ENCODE measurements at places on chromosomes 5 and 9. TPM values are rescaled to one million over a fixed set of nuclear protein-coding genes. Genes with fewer than 3 reads are reported as not detected.

Gene MARVELD2
- total RNA-seq, result 31.8 TPM

Gene SNCAIP
- 0.26 TPM for total RNA-seq

Gene FCHSD1
- total RNA-seq, result 34.8 TPM

Gene GKAP1
- 7.9 TPM for total RNA-seq

Gene PIP5K1B
- total RNA-seq, result 9.1 TPM

Gene ECSCR
- total RNA-seq, result 0.62 TPM

Gene CDH9
- not detected for total RNA-seq

Gene SLC25A2
- total RNA-seq, result 0.50 TPM

Gene POU5F2
- 0.43 TPM for total RNA-seq

Gene CARD9
- total RNA-seq, result 0.38 TPM

Gene GDF9
- total RNA-seq, result 0.26 TPM

- H3K27ac ChIP-seq, result no peak overlapping the region
- no peak overlapping the region for H3K4me3 ChIP-seq
- DNase-seq, result no peak
- no peaks in the 10 kb centered on the region for H3K27me3 ChIP-seq
Measured at GRCh38 chr5:158177146-158177545, 318.2 kb upstream of the CLINT1 start.

- DNase-seq, result peak; percentile 60
- H3K27me3 ChIP-seq, result no peaks in the 10 kb centered on the region
- no peak overlapping the region for H3K27ac ChIP-seq
- no peaks in the 10 kb centered on the region for H3K36me3 ChIP-seq
Measured at GRCh38 chr5:126395198-126395597, 28.0 kb upstream of the GRAMD2B start.

GRCh38 chr9:130417602-130418001, 27.2 kb upstream of the ASS1 start:
- H3K36me3 ChIP-seq, result no peaks in the 10 kb centered on the region
- no peak overlapping the region for H3K27ac ChIP-seq
- H3K4me3 ChIP-seq, result no peak overlapping the region
- no peaks in the 10 kb centered on the region for H3K4me1 ChIP-seq

- peak within 1 kb of the TSS; percentile 90 for H3K4me3 ChIP-seq
- peak; percentile 90 for DNase-seq
- no peaks in the 10 kb centered on the region for H3K36me3 ChIP-seq
- H3K4me1 ChIP-seq, result peaks cover 3% of the 10 kb centered on the region
Measured at GRCh38 chr5:83471405-83472212, at the start of gene VCAN. Gene VCAN, plus strand, starts transcription at chr5:83471744. Its CDS starts 11,775 bp downstream, at chr5:83483519.

GRCh38 chr9:132571806-132572600, 10.4 kb upstream of the BARHL1 start:
- no peaks in the 10 kb centered on the region for H3K36me3 ChIP-seq
- no peak overlapping the region for H3K4me3 ChIP-seq

DNA sequence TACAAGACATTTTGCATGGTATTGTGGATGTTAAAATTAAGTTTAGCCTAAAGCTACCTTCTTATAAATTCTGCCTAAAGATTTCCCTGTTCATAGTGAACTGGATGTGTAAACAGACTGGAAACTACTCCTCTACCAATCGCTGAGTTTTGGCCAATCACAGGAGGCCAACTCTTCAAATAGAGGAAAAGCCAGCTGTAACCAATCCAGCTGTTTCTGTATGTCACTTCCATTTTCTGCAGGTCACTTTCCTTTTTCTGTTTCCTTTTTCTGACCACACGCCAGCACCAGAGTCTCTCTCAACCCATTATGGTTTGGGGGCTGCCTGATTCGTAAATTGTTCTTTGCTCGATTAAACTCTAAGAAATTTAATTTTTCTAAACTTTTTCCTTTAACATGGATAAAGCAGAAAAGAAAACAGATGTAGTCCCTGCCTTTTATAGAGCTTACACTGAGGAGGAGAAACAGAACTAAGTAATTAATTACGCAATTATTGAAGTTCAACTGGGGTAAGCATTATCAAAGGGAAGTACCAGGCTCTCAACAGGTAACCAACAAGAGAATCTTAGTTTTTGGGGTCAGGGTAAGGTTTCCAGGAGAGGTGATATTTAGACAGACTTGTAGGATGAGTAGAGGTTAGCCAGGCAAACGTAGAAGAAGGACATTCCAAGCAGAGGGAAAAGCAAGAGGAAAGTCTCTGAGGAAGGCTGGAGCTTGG, 27.7 kb downstream of the RANBP3L start:
- H3K4me3 ChIP-seq, result no peak overlapping the region
- no peak for DNase-seq
- no peaks in the 10 kb centered on the region for H3K36me3 ChIP-seq

DNA sequence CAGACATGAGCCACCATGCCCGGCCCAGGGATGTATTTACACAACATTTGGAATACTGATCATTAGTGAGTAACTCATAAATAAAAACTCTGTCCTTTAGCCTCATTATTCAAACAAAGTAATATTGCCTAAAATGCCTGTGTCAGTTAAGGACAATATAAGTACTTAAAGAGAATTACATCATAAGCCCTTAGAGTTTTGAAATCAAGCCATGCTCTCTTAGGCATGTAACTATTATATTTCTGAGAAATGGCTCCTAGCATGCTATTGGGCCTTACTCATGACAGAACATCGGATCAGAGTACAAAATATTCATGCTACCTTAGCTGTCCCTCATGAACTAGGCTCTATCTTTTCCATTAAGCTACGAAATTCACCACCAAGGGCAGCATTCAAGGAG, 309.3 kb downstream of the CHSY3 start:
- no peak overlapping the region for H3K4me3 ChIP-seq
- peaks cover 2% of the 10 kb centered on the region for H3K4me1 ChIP-seq
- no peaks in the 10 kb centered on the region for H3K27me3 ChIP-seq

- H3K4me1 ChIP-seq, result peaks cover 9% of the 10 kb centered on the region
- no peak overlapping the region for H3K4me3 ChIP-seq
- peak overlapping the region; percentile 44 for H3K27ac ChIP-seq
- H3K36me3 ChIP-seq, result no peaks in the 10 kb centered on the region
- H3K27me3 ChIP-seq, result no peaks in the 10 kb centered on the region
- DNase-seq, result peak; percentile 42
Measured at GRCh38 chr9:34555500-34555899, 32.7 kb upstream of the ENHO start.

- H3K4me3 ChIP-seq, result no peak overlapping the region
- H3K36me3 ChIP-seq, result no peaks in the 10 kb centered on the region
- no peaks in the 10 kb centered on the region for H3K4me1 ChIP-seq
- no peaks in the 10 kb centered on the region for H3K27me3 ChIP-seq
- H3K27ac ChIP-seq, result no peak overlapping the region
Measured at GRCh38 chr9:126023962-126024361, 276.8 kb downstream of the PBX3 start.

- peak overlapping the region; percentile 39 for H3K4me3 ChIP-seq
- no peak for DNase-seq
- H3K4me1 ChIP-seq, result no peaks in the 10 kb centered on the region
- no peak overlapping the region for H3K27ac ChIP-seq
- H3K27me3 ChIP-seq, result no peaks in the 10 kb centered on the region
- H3K36me3 ChIP-seq, result no peaks in the 10 kb centered on the region
Measured at GRCh38 chr5:164326219-164326618, 820.8 kb downstream of the MAT2B start.

DNA sequence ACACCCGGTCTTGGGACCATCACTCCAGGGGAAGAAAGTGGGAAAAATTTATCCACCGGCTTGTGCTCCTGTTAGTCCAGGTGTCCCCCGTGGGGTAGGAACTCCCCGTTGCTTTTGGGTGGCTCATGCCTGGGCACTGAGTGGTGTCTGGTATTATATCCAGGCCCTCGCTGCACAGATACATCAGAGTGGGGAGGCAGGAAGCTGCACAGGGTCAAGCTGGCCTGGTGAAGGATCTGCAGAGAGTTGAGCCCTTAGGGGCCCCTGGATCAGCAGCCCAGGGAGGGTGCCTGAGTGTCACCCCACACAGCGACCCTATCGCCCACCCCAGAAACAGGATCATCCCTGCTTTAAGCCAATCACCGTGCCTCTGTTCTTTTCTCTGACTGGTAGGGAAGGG, 24.4 kb upstream of the COL5A1 start:
- H3K36me3 ChIP-seq, result no peaks in the 10 kb centered on the region
- no peaks in the 10 kb centered on the region for H3K27me3 ChIP-seq
- no peak overlapping the region for H3K27ac ChIP-seq
- peak; percentile 24 for DNase-seq

GRCh38 chr9:84996029-84996428, 326.5 kb downstream of the NTRK2 start:
- H3K27ac ChIP-seq, result no peak overlapping the region
- DNase-seq, result no peak
- H3K4me1 ChIP-seq, result no peaks in the 10 kb centered on the region

GRCh38 chr9:73736270-73736669, 584.6 kb downstream of the ANXA1 start:
- no peak overlapping the region for H3K4me3 ChIP-seq
- no peaks in the 10 kb centered on the region for H3K4me1 ChIP-seq
- no peak for DNase-seq
- H3K36me3 ChIP-seq, result no peaks in the 10 kb centered on the region
- H3K27ac ChIP-seq, result no peak overlapping the region

- no peaks in the 10 kb centered on the region for H3K4me1 ChIP-seq
- no peaks in the 10 kb centered on the region for H3K27me3 ChIP-seq
- H3K36me3 ChIP-seq, result no peaks in the 10 kb centered on the region
- no peak overlapping the region for H3K27ac ChIP-seq
Measured at GRCh38 chr5:91474201-91474600, 91.1 kb upstream of the ARRDC3 start.

DNA sequence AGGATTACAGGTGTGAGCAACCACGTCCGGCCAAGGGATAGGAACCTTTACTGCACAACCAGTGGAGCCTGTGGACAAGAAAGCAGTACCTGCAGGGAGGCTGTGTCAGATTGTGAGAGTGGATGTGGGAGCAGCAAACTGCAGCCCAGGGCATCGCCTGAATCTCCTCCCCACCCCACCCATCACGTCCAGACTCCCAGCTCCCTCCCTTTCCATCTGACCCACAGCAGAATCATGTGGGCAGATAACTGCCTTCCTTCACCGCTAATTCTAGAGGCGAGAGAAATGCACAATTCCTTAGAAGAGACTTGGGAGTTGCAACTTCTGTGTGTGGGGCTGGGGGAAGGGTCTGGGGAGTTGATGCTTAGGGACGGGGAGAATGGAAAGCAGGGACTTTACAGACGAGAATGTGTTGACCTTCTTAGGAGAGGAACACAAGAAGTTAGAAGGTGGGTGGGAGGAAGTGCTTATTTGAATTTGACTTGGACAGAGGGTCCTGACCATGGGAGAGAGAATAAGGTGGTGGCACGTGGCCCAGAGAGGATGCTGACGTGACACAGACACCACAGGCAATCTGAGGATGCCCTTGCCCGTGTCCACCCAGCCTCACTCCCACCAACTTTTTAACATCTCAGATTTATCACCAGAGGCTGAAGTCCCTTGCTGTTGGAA, 4.5 kb upstream of the LCP2 start:
- peaks cover 10% of the 10 kb centered on the region for H3K27me3 ChIP-seq
- DNase-seq, result no peak
- H3K4me3 ChIP-seq, result no peak overlapping the region
- no peak overlapping the region for H3K27ac ChIP-seq

DNA sequence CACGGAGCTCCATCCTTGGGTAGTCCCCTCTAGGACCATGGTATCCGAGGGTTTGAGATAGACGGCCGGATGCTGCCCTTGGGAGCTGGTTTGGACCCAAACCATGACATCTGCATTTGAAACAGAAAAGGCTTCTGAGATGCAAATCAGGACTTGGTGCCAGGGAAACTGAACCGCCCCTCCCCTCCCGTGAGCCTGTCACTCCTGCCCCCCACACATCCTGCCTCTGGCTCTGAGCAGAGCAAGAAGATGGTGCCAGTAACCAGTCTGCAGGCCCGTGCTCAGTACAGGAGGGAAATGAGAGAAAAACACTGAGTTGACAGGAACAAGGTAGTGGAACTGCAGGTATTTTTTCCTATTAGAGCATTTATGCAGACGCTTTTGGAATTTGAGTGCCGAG, 18.6 kb downstream of the ARPC5L start:
- no peak overlapping the region for H3K4me3 ChIP-seq
- DNase-seq, result peak; percentile 80
- H3K4me1 ChIP-seq, result peaks cover 2% of the 10 kb centered on the region
- no peaks in the 10 kb centered on the region for H3K27me3 ChIP-seq
- H3K36me3 ChIP-seq, result peaks cover 35% of the 10 kb centered on the region

DNA sequence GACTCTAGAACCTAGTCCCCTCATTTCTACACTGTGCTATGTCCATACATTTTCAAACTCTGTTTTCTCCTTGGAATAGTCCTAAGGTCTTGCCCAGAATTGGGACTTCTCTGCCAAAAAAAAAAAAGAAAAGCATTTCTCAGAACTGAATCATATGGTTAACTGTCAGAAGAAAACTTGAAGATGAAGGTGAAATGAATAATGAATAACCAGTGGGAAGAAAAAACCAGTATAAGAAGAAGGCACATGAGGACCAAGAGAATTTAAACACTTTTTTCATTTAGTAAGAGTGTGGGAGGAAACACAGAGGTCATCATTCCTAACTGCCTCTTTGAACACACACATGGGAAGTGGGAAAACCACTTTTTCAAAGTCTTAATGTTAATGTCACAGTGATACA, 197.7 kb downstream of the PRELID2 start:
- H3K36me3 ChIP-seq, result no peaks in the 10 kb centered on the region
- no peak for DNase-seq
- no peak overlapping the region for H3K27ac ChIP-seq
- no peak overlapping the region for H3K4me3 ChIP-seq
- H3K27me3 ChIP-seq, result no peaks in the 10 kb centered on the region

GRCh38 chr5:167900340-167900935, 391.0 kb upstream of the WWC1 start:
- H3K4me1 ChIP-seq, result peaks cover 3% of the 10 kb centered on the region
- no peak overlapping the region for H3K4me3 ChIP-seq
- no peaks in the 10 kb centered on the region for H3K27me3 ChIP-seq

- no peak overlapping the region for H3K27ac ChIP-seq
- no peaks in the 10 kb centered on the region for H3K36me3 ChIP-seq
- no peak for DNase-seq
- no peaks in the 10 kb centered on the region for H3K4me1 ChIP-seq
Measured at GRCh38 chr9:75389101-75389500, 300.8 kb downstream of the OSTF1 start.

- no peak overlapping the region for H3K27ac ChIP-seq
- H3K4me1 ChIP-seq, result no peaks in the 10 kb centered on the region
- no peak for DNase-seq
- H3K4me3 ChIP-seq, result no peak overlapping the region
- no peaks in the 10 kb centered on the region for H3K27me3 ChIP-seq
Measured at GRCh38 chr5:1820926-1821325, 19.7 kb downstream of the NDUFS6 start.

GRCh38 chr5:140821375-140822280, at the start of gene PCDHA5:
Gene PCDHA5, plus strand, starts transcription at chr5:140821613.
- DNase-seq, result peak; percentile 50
- H3K36me3 ChIP-seq, result no peaks in the 10 kb centered on the region
- H3K27ac ChIP-seq, result no peak within 1 kb of the TSS
- H3K4me1 ChIP-seq, result no peaks in the 10 kb centered on the region

GRCh38 chr5:168086746-168087145, 204.7 kb upstream of the WWC1 start:
- no peaks in the 10 kb centered on the region for H3K4me1 ChIP-seq
- H3K27ac ChIP-seq, result no peak overlapping the region
- H3K36me3 ChIP-seq, result no peaks in the 10 kb centered on the region
- H3K4me3 ChIP-seq, result no peak overlapping the region
